ENCODE measurements at places on chromosomes 6 and 20.

GRCh38 chr6:101396548-101397173, 3.2 kb downstream of the GRIK2 start:
- DNase-seq: no peak

- no peak for DNase-seq
Measured at GRCh38 chr6:15313367-15313766, 67.5 kb downstream of the JARID2 start.

GRCh38 chr6:113565306-113565705, 291.8 kb upstream of the MARCKS start:
- no peak for DNase-seq

GRCh38 chr6:85580878-85581267, 12.8 kb downstream of the SNX14 start:
- DNase-seq: no peak

GRCh38 chr6:32191696-32192607, 491 bp downstream of the GPSM3 start:
- DNase-seq: no peak

GRCh38 chr6:149965194-149966020, 1.7 kb downstream of the ULBP1 start:
- no peak for DNase-seq

- DNase-seq: no peak
Measured at GRCh38 chr20:6696001-6696400, 71.5 kb upstream of the BMP2 start.

All from activated effector memory CD4-positive, alpha-beta T cell treated with Interleukin-2 at 50 U/mL for 16 hours (primary cell).